Germinal center (tissue), 1 donor: ENCODE measurements at places on chromosomes 6 and 20.

- DNase-seq: no peak
These were observed 61.8 kb downstream of the RPP40 start for GRCh38 chr6:4941782-4942672.

- no peak for DNase-seq
These were observed 568.0 kb downstream of the KIF16B start for GRCh38 chr20:16005021-16005914.

DNA sequence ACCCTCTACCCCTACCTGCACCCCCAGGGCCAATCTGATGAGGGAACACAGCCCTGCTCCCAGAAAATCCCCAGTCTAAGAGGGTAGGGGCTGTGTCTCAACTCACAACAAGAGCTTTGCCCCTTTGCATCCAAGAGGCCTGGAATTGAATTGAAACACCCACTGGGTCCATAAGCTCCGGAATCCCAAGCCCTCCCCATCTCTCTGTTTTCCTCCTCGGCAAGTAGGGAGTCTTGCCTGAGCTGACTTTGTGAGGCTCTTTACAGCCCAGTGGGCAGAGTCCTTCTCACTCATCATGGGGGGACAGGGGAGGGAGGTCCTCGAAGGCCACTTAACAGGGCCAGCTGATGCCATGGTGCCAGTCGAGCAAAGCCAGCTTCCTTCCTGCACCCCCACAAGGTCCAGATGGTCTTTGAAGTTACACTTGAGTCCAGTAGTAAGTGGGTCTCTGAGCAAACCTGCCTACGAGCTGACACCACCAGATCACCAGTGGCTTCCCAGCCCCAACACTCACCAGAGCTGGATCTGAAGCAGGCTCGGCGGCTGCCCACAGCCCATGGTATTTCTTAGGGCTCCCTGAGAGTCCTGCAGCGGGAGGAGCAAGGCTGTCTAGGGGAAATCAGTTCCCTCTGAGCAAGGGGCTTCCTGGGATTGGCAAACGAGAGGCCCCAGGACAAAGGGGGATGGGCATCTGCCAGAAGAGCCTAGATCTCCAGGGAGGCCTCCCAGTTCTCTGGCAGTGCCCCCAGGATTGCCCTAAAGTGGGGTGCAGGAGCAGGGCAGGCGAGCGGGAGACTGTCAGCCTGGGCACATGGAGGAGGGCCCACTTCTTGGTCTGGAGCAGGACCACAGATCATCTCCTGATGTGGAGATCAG is 144.5 kb downstream of the VEGFA start:
- no peak for DNase-seq

DNA sequence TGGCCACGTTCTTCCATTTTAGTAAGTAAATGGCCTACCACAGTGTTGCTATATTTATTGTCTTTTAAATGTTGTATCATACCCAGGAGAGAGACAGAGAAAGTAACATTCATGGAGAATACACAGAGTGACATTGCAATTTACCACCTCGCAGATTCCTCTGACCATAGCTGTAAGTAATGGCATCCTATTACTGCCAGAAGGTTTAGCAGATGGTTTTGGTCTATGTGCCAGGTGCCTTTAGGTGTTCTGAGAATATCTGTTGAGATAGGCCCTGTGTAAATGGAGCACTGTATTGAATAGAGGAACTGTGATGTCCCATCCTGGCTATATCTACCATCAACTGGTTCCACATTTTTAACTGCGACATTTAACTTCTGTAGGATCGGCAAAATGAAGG is 559.6 kb downstream of the KIF16B start:
- DNase-seq: no peak

DNA sequence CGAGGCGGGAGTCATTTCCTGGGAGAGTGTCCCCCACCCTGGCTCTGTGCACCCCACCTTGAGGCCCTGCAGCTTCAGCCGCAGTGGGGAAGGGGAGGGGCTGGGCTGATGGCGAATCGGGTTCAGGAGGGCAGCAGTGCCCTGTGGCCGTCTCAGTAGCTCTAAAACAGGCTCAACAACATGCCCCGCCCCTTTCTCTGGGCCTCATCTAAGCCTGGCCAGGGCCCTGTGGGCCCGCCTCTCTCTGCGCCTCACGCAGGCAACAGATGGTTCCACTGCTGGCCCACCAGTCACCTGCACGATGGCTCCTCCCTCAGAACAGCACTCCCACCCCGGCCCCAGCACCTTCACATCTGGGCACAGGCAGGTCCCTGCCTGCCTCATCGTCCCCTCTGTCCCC is 30.2 kb downstream of the CHRNA4 start:
- no peak for DNase-seq

GRCh38 chr6:140193269-140193668 is 818.8 kb upstream of the CITED2 start:
- no peak for DNase-seq
